ENCODE measurements at places on chromosomes 1 and 21.

DNA sequence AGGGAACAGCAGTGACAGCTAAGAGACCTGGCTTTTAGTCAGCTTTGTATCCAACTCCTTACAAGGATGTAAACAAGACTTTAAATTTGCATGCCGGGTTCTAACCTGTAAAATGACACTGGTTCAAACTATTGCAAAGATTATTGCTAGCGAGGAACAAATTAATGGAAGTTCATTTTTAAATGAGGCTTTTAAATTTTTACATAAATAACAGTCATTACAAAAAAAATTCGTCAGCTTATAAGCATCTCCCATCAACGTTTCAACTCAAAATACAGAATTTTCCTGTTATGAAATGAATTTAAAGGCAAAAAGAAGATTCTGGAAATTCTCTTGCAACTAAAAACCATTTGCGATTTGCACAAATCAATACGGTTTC is 668 bp downstream of the KIF14 start:
- H3K4me1 ChIP-seq: peaks cover 5% of the 10 kb centered on the region
- DNase-seq: no peak
- H3K4me3 ChIP-seq: peak overlapping the region; percentile 73
- H3K27me3 ChIP-seq: no peaks in the 10 kb centered on the region
- no peaks in the 10 kb centered on the region for H3K36me3 ChIP-seq

DNA sequence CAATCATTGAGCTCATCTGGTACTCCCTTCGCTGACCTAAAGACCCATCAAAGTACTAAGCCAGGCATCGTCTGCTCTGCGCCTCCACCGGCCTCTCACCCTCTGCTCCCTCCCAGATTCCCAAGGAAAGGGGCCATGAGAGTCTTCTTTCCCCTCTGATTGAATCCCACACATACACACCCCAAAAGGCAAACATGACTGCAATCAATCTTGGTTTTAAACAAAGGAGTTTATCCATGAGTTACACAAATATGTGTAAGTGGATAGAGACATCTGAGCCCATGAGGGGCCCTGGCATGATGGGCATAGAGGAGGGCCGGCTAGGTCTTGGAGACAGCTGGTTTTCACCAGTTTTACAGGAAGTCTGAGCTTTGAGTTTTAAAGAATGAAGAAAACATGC is 50.9 kb downstream of the CAPN2 start:
- H3K4me1 ChIP-seq: no peaks in the 10 kb centered on the region
- no peak overlapping the region for H3K27ac ChIP-seq
- H3K36me3 ChIP-seq: peaks cover 27% of the 10 kb centered on the region
- H3K4me3 ChIP-seq: no peak overlapping the region
- no peak for DNase-seq

DNA sequence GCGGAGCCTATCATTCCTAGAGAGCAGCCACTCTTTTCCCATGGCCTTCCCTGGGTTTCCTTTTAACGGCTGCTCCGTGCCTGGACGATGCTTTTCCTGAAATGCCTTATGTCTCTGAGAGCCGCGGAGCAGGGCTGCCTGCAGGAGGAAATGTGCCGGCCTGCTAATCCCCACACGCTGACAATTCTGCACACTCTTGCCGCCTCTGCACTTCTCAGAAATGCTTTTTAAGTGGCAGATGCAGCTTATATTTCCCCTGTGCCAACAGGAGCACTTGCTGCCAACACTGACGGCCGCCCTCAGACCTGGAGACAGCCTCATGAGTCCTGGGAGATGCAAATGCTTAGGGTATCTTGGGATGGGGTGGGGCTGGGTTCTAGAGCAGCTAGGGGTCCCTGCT is 253.2 kb downstream of the GRIK3 start:
- no peaks in the 10 kb centered on the region for H3K4me1 ChIP-seq
- no peak overlapping the region for H3K27ac ChIP-seq
- H3K36me3 ChIP-seq: no peaks in the 10 kb centered on the region
- peaks cover 2% of the 10 kb centered on the region for H3K27me3 ChIP-seq
- no peak overlapping the region for H3K4me3 ChIP-seq
- no peak for DNase-seq

DNA sequence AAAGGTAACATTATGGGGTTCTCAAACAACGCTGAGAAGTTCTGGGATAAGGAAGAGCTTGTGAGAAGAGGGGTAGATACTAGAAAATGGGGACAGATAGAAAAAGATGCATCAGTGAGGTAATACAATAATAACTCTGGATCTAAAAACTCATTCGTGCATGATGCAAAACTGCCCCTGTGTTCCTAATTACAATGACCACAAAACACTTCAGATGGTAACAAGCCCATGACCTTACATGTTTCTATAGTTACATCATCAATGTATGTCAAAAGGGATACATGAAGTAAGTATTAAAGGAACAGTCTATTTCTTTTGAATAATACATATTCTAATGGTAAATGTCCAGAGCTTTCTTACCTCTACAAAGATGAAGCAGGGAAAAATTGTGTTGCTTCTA is 110.6 kb upstream of the PLPPR5 start:
- no peaks in the 10 kb centered on the region for H3K36me3 ChIP-seq
- H3K27me3 ChIP-seq: no peaks in the 10 kb centered on the region
- no peak overlapping the region for H3K27ac ChIP-seq
- no peaks in the 10 kb centered on the region for H3K4me1 ChIP-seq
- no peak for DNase-seq

GRCh38 chr1:3062616-3063378 is 6.2 kb upstream of the PRDM16 start:
- no peak overlapping the region for H3K27ac ChIP-seq
- H3K36me3 ChIP-seq: no peaks in the 10 kb centered on the region
- no peaks in the 10 kb centered on the region for H3K4me1 ChIP-seq
- H3K27me3 ChIP-seq: peaks cover 24% of the 10 kb centered on the region
- no peak overlapping the region for H3K4me3 ChIP-seq

GRCh38 chr1:248782416-248783141 is 27.0 kb upstream of the LYPD8 start:
- peaks cover 35% of the 10 kb centered on the region for H3K4me1 ChIP-seq
- H3K36me3 ChIP-seq: no peaks in the 10 kb centered on the region
- no peaks in the 10 kb centered on the region for H3K27me3 ChIP-seq

- no peaks in the 10 kb centered on the region for H3K27me3 ChIP-seq
- no peak for DNase-seq
- H3K27ac ChIP-seq: no peak overlapping the region
- H3K36me3 ChIP-seq: peaks cover 9% of the 10 kb centered on the region
- no peak overlapping the region for H3K4me3 ChIP-seq
Observed at GRCh38 chr1:21749109-21749508, 33.8 kb downstream of the USP48 start.
